Activated CD4-positive, alpha-beta T cell treated with anti-CD3 and anti-CD28 coated beads, Interleukin-2, amount 10 ng/mL, durations not matched to agents 7 days and 5 days (primary cell): ENCODE measurements at places on chromosomes 11 and 22. TPM values are rescaled to one million over a fixed set of nuclear protein-coding genes. Genes with fewer than 3 reads are reported as not detected.
A peak's percentile ranks its signal among the peaks of the same experiment; 100 is the strongest.

The EPS8L2 gene
- total RNA-seq: 11.9 TPM

GRCh38 chr11:47325271-47326041 lies 27.0 kb downstream of the MYBPC3 start:
- H3K27ac ChIP-seq: no peak overlapping the region
- H3K36me3 ChIP-seq: peaks cover 30% of the 10 kb centered on the region
- H3K4me1 ChIP-seq: no peaks in the 10 kb centered on the region
- no peak for DNase-seq

- H3K4me3 ChIP-seq: no peak overlapping the region
- H3K36me3 ChIP-seq: peaks cover 38% of the 10 kb centered on the region
- no peak for DNase-seq
- H3K4me1 ChIP-seq: peaks cover 46% of the 10 kb centered on the region
- H3K27ac ChIP-seq: no peak overlapping the region
These were observed 21.5 kb upstream of the AIFM3 start for GRCh38 chr22:20945578-20945934.

DNA sequence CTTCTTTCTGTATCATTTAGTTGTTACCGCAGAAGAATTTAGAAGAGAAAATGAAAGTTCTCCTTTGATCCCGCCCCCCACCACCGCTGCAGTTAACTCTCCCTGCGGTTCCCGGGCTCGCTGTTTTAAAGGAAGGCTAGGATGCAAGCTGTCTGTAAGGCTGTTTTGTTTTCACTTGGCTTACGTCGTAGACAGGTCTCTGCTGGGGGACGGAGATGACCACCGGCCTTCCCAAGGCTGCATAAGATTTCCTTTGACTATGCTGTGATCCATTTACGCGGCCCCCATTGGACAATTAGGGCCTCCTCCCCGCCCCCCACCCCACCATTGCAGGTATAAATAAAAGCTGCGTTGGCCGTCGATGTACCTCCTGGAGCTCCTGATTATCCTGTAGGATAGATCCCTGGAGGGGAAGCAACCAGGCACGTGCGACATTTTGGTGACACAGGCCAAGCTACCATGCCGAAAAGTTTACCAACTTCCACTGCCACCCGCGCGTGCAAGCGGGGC lies 1.4 kb upstream of the CPT1A start:
- peak overlapping the region; percentile 87 for H3K4me3 ChIP-seq
- peak; percentile 79 for DNase-seq
- peaks cover 45% of the 10 kb centered on the region for H3K4me1 ChIP-seq
- H3K36me3 ChIP-seq: peaks cover under 1% of the 10 kb centered on the region
- H3K27ac ChIP-seq: peak overlapping the region; percentile 97

GRCh38 chr11:62832336-62833234 lies at the start of gene TEX54:
TEX54 (minus strand) TSS chr11:62832841.
- no peak for DNase-seq
- H3K36me3 ChIP-seq: peaks cover 28% of the 10 kb centered on the region
- no peaks in the 10 kb centered on the region for H3K27me3 ChIP-seq
- H3K4me1 ChIP-seq: peaks cover 38% of the 10 kb centered on the region
- peak within 1 kb of the TSS; percentile 94 for H3K4me3 ChIP-seq

DNA sequence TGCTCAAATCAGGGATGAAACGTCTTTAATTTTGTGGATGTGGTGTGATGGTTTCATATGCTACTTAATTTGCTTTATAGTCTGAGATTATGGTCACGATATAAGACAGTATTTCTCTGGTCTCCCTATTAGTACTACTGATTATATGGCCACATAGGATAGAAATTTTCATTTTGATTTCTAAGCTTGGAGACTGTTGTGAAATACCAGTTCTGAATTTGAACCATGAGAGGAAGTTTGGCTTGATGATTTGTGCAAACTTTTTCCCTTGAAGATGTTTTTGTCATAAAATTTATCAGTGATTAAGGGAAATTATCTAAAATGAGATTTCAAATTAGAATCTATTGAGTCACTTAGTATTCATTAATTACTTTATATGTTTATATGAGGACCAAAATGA lies 2.7 kb downstream of the RNF169 start:
- no peak overlapping the region for H3K4me3 ChIP-seq
- H3K4me1 ChIP-seq: peaks cover 32% of the 10 kb centered on the region
- no peaks in the 10 kb centered on the region for H3K27me3 ChIP-seq
- no peak for DNase-seq
- peaks cover 8% of the 10 kb centered on the region for H3K36me3 ChIP-seq
- H3K27ac ChIP-seq: no peak overlapping the region
